EL (cell line): ENCODE measurements at places on chromosomes 4 and X.

- DNase-seq: peak; percentile 70
Measured at GRCh38 chrX:1582686-1583437, 8.5 kb upstream of the AKAP17A start.

- peak; percentile 67 for DNase-seq
Measured at GRCh38 chr4:76745240-76745639, 152.7 kb downstream of the SOWAHB start.

DNA sequence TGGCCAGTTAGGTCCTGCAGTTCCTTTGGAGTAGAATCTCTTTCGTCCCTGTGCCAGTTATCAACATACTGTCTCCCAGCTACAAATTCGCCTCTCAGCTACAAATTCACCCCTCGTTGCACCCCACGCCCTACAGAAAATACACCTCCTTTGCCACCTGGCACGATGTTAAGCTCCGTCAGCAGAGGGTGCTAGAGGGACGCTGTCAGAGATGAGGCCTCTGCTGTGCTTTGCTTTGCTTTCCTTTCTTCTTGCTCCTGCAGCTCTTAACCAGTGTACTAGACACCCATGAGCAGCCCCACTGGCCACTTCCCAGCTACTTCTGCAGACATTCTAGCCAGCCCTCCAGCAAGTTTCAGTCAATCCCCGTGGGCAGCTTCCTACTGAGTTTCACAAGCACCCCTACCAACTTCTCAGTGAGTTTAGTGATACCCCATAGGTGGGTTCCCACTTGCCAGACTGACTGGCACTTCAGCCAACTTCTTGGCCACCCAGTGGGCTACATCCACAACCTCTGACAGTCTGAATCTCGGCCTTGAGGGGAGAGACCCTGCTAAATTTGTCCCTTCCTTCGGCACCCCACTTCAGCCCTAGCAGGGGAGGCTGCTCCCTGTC, 21.8 kb downstream of the HAUS3 start:
- peak; percentile 69 for DNase-seq

GRCh38 chr4:188053302-188053701, 56.1 kb downstream of the TRIML2 start:
- no peak for DNase-seq

GRCh38 chrX:150254909-150255308, 108.2 kb upstream of the MAMLD1 start:
- no peak for DNase-seq

DNA sequence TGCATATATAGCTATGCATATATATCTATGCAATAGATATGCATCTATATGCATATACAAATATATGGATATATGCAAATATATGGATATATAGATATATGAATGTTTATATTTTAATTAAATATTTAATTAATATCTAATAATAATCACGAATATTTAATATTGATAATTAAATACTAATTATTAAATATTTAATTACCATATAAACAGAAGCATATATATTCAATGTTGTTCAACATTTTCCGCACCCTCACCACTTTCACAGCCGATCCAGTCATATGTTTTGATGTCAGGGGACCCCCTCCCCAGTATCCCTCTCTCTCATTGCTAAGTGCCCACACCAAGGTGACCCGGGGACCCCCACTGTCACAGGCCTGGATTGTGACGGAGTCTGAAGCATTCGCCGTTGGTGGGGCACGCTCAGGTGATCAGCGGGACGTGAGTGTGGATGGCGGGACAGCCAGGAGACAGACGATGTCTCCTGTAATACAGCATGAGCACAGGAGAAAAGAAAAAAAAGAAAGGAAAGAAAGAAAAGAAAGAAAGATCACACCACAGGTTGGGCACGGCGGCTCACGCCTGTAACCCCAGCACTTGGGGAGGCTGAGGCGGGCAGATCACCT, 199.7 kb downstream of the CRLF2 start:
- DNase-seq: no peak

- peak; percentile 26 for DNase-seq
Measured at GRCh38 chr4:141759796-141760425, 123.5 kb downstream of the IL15 start.

DNA sequence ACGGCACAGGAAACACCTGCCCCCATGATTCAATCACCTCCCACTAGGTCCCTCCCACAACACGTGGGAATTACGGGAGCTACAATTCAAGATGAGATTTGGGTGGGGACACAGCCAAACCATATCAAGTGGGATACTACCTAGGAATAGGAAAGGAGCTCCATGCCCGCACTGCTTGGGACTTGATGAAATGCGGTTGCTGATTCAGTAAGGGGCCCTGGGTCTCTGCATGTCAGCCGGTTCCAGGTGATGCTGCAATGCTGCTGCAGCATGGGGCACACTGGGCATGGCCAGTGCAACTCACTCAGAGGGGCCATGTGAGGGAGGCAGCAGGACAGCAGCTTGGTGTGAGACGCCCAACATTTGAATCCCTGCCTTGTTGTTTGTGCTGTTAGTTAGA, 34.0 kb upstream of the MSX1 start:
- DNase-seq: no peak

- no peak for DNase-seq
Measured at GRCh38 chrX:112233164-112233563, 150.6 kb upstream of the TRPC5 start.

- DNase-seq: no peak
Measured at GRCh38 chr4:53788011-53788410, 196.7 kb upstream of the LNX1 start.

- no peak for DNase-seq
Measured at GRCh38 chr4:86272669-86273068, 87.2 kb downstream of the MAPK10 start.

DNA sequence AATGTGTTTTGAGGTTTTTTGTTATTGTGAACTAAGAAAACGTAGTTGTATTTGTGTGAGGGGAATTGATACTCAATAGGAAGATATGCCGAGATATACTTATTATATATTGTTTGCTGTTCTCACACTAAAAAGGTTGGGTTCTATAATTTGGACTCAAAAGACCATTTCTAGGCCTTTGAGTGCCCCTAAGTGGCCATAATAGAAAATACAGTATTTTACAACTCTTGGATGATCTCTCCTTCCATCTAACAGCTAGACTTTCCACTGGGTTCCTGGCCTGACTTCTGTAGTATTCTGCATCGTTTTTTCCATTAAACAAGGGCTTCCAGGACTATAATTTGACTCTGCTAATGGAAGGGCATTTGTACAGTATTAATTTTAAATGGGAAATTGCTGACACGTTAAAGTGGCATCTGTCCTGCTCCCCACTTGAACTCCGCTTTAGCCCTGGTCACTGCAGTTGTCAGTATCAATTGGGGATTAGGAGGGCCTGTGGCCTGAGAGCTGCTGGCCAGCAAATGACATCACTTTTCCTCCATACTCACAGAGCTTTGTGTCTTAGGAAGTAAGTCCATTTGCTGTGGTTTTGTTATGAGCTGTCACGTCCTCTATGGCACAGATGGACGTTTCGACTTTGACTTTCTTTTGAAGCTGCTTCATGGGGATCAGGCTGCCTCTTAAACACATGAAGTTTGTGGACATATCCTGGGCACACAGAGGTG, 176.9 kb downstream of the SLIT2 start:
- DNase-seq: peak; percentile 22

DNA sequence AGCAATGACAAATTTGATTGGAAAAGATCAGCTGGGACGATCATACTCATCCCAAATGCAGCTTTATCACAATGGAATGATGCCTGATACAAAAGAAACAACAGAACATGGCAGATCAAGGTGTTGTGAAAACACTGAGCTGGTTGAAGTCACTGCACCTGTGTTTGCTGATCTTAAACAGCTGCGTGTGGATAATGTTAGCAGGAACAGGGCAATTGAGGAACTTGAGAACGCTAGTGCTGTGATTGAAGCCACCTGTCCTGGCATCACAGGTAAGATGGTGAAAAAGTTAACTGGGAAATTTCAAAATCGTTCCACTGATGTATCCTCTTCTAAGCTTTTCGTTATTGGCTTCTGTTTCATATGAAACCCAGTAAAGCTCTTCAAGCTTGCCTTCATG, 27.4 kb upstream of the SOD3 start:
- no peak for DNase-seq

DNA sequence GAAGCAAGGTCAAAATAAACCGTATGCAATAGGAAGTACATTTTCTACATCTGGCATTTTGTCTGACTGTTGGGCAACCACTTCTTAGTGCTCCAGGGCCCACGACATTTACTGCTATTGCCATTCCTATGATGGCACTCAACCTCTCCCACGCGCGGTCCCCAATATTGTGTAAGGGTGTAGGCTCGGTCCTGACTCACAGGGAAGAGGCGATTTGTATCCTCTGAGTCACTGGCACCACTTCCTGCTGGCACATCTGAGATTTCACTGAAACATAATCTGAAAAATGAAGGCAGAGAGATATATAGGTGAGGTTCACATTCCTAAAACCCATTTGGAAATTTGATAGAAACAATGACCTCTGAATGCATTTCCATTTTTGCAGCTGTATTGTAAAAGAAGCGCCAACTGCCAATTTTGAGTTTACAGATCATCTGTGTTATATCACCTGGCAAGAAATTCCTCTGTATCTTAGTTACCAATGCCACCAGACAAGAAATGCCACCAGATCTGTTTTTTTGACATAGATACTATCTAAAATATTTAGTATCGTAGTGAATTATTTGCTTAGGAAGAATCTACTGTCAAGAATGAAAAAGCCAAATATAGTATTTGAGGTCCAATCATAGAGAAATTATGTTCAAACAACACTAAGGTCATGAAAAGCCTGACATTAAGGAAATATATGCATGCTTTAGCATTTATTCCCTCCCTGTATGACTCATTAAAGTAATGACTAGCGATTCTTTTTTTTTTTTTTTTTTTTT, 9.8 kb downstream of the EREG start:
- DNase-seq: peak; percentile 97

DNA sequence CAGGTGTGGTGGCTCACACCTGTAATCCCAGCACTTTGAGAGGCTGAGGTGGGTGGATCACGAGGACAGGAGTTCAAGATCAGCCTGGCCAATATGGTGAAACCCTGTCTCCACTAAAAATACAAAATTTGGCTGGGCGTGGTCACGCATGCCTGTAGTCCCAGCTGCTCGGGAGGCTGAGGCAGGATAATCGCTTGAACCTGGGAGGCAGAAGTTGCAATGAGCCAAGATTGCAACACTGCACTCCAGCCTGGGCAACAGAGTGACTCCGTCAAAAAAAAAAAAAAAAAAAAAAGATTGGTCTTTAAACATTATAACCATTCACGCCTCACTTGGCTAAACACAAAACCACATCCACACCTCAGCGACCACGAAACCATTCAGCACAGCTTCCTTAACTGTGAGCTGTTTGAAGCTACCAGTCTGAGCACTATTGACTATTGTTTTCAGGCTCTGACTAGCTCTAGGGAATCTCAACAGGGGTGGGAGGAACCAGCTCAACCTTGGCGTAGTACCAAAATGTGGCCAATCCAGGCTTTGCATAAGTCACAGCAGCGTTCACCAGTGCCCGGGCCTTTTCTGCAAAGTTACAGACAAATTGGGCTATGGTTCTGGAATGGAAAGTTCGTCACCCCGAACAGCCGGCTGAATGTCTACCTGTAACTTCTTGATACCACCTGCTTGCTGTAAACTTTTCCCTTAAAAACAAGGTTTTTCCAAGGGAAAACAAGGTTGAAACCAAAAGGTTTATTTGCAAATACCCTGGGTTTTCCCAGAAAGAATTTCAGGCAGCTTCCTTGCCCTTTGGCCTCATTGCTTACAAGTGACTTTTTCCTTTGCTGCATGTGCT, 73.6 kb upstream of the DHX15 start:
- DNase-seq: peak; percentile 18
